ENCODE measurements at places on chromosomes 12 and 14. TPM values are rescaled to one million over a fixed set of nuclear protein-coding genes. Genes with fewer than 3 reads are reported as not detected.

DNA sequence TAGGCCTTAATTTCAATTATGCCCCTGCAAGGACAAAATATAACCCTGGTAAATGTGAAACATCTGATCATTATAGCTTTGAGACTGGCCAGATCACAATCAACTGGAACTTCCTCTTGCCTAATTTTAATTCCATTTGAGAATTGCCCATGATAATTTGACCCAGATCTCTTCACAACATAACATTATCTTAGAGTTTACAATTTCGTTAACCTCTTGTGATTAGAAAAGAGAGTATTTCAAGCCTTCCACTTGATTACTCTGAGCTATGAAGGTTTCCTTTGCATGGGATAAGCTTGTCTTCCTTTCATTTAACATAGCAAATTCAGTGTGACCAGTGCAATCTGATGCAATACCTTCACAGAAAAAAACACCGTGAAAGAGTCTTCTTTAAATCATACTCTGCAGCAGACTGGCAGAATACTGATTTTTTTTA is 143.6 kb downstream of the DUSP6 start:
- no peak for DNase-seq

- no peak for DNase-seq
These were observed 17.4 kb upstream of the SERPINA6 start for GRCh38 chr14:94340533-94340932.

DNA sequence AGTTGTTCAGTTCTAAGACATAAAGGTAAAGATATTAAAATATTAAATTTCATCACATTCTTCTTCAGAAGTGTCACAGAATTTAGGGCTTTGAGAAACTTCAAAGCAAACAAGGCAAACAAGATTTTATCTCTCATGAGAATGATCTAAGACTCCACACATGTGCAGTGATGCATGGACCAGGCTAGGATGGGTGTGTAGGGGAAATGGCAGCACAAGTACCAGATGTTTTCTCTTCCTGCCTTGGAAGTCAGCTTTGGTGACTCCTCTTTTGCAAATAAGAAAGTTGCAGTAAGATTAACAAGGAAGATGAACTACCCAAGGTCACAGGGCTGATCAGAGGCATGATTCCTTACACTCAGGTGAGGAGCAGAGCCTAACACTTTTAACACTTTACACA is 163.8 kb upstream of the LMNTD1 start:
- DNase-seq = no peak

DNA sequence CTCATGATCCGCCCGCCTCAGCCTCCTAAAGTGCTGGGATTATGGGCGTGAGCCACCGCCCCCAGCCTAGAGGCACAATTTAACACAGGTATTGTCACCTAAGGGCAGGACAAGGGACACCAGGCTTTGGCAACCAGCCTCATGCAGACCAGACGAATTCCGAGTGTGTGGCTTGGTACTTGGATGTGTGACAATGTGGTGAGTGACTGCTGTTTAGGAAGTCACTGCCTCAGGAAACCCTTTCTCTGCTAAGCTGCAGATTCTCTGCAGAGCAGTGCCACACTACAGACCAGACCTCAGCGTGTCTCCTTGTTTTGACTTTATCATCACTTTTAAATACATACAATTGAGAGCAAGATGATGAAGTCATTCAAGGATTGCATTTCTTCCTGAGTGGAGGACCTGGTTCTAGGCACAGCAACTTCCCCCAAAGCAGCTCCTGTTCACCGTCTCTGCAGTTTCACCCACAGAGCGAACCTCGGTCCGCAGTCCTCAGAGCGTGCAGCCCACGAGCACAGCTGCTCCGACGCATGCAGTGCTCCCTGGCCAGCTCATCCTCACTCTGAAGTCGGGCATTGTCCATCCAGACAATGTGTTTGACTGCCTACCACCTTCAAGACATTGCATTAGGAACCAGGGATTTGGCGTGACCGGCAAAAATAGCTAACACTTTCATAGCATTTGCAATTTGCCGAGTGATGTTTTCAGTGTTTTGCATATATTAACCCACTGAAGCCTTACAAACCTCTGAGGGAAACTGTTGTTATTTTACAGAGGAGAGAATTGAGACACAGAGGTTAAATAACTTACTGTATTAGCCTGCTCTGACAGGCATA is 235.2 kb downstream of the CHST11 start:
- no peak for DNase-seq

DNA sequence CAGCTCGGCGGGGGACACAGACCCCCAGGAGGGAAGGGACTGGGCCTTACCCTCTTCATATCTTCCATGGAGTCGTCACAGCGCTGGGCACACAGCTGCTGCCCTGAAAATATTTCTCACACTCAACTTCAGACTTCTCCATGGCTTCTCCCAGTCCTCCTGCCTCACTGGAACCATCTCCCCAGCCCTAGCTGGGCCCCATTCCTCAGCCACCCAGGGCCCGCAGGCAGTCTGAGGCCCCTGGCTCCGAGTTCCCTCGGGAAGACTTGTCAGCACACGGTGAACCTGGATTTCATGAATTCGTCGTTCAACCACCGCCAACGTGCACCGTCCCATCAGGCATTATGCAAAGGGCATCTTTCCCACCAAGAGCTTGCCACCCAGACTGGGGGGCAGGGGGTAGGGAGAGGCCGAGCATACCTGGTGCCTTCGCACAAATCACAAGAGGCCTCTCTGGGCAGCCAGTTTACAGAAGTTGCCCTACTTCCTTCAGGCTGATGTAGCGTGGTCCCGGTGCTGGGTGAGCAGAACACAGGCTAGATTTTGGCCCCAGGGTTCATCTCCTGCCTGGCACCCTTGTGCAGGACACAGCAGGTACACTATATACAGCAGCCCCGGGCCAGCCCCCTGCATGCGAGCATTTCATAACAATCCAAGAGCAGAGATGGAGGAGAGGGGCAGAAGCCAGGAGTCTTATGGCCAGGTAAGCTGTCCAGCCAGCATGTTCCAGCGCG is 44.2 kb downstream of the LTBP2 start:
- no peak for DNase-seq

DNA sequence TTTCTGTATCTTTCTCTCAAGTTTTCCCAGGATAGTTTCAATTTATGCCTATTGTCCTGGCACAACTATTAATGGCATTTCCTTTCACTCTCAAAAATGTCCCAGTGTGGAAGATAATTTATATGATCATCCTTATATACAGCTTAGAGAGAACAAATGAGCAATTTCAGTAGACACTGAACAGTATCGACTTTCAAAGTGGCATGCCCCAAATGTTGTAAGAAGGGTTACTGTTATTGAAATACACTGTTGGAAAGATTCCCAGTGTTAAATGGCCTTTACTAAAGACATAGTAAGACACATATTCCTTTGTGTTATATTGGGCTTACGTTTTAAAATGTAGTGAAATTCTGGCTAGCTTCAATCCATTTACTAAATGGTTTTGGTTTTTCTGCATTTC is 202.3 kb upstream of the CDKN3 start:
- DNase-seq = no peak

DNA sequence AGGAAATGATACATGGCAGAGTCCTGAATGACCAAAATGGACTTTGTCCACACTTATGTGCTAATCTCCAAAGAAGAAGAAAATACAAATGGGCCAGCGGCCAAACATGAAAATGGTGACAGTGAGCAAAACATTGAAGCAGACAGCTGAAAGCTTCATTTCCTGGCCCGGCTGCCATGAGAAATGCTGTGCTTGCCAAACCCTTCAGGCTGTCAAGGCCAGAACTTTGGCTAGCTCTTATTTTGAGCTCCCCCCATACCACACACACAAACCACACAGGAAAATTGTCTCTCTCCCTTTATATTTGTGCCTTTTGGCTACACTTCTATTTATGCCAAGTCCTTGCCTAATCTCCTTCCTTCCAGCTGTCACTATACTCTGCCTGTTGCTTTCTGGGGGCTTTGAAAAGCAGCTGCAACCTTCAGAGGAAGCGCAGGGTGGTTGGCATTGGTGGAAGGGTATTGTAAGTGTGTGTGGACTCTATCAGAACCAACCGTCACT is 323.8 kb downstream of the RAD51B start:
- no peak for DNase-seq

DNA sequence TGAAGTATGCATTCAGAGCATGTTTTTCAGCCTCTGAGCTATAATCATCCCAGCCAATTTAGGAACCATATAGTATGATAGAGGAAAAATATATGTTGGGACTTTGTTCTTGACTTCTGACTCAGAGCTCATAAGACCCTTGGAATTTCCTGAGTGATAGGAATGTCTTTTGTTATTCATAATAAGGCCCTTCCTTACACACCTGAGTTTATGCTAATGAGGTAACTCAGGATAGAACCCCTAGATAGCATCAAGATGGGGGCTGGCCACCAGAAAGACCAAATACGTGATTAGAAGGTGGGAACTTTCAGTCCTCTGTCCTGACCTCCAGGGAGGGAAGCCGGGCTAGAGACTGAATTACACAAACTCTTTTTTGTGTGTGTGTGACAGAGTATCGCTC is 32.4 kb upstream of the PLEK2 start:
- DNase-seq = no peak

DNA sequence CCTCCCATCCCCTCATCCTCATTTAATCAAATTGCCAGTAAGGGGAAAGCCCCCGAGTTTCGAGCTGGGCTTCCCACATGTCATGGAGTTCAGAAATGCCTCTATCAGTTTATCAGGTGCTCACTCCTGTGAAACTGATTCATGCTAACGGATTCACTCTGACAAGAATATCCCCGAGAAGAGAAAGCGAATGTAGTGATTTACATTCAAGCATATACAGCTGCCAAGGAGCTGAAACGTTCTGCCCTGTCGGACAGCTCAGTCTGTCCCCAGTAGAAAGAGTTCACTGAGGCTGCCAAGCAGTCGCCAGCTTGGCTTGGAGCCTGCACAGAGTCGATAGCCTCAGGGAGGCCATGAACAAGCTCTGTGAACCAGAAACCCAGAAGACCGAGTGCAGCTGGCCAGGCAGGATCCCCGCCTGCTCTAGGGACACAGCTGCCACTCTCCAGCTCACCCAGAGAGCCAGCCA is 88.4 kb downstream of the TMCC3 start:
- DNase-seq = no peak

DNA sequence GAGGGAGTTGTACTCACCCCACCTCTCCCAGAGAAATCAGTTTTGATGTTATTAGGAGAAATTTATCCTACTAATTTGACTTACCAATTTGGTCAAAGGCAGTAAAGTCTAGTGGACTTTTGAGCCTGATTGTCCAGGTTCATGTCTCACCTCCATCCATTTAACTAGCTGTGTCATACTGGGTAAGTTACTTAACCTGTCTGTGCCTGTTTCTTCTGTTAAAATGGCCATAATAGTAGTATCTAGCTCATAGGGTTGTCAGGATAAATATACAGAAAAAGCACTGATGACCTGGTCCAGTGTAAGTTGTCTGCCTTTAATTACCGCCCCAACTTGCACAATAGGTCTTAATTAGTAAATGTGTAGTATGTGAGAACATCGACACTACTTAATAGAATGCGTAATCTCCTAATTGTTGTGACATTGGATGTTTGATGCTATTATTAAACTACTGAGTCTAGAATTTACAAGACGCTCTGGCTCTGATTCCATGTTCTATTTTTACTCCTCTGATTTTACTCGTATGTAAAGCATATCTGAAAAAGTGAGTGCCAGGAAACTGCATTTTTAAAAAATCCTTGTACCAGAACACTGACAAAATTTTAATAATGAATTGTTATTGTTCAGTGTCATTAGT is 1.5 kb downstream of the RAB21 start:
- no peak for DNase-seq

- DNase-seq = no peak
These were observed 288.5 kb upstream of the RTL1 start for GRCh38 chr14:101191721-101192660.

GRCh38 chr12:104846056-104846767 is 111.9 kb downstream of the SLC41A2 start:
- DNase-seq = no peak

The PAX9 gene
- not detected for total RNA-seq

The PYGL gene
- not detected for total RNA-seq

The SLC38A4 gene
- not detected for total RNA-seq
